ENCODE measurements at places on chromosomes 16 and 17.

- DNase-seq: no peak
Observed at GRCh38 chr16:84260766-84261554, 21.1 kb upstream of the KCNG4 start.

DNA sequence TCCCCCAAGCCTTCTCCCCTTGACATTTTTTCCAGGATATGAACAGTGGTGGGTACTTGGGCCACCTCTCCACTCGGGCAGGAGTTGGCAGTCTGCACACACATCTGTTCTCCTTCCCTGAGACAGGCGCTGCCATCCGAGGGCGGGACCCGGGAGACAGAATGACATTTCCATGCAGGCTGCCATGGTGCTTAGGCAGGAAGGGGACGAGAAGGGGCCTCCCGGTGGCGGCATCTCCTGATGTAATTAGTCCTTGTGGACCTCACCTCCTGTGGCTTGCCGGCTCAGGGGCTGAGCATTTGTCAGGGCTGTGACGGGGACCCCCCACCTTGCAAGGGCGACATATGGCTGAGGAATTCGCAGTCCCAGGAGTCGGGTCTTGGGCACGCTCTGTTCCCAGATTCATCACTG is 197.2 kb downstream of the FOXL1 start:
- no peak for DNase-seq

- DNase-seq: no peak
Observed at GRCh38 chr16:53849994-53850393, 146.0 kb downstream of the FTO start.

- DNase-seq: no peak
Observed at GRCh38 chr16:88421301-88421700, 31.8 kb upstream of the ZFPM1 start.

- DNase-seq: no peak
Observed at GRCh38 chr16:49855822-49856671, at the start of gene ZNF423. Gene ZNF423 (minus strand): TSS chr16:49856112. CDS start chr16:49855774, 338 bp downstream.

GRCh38 chr16:81718637-81719036 is 60.5 kb upstream of the PLCG2 start:
- DNase-seq: no peak

DNA sequence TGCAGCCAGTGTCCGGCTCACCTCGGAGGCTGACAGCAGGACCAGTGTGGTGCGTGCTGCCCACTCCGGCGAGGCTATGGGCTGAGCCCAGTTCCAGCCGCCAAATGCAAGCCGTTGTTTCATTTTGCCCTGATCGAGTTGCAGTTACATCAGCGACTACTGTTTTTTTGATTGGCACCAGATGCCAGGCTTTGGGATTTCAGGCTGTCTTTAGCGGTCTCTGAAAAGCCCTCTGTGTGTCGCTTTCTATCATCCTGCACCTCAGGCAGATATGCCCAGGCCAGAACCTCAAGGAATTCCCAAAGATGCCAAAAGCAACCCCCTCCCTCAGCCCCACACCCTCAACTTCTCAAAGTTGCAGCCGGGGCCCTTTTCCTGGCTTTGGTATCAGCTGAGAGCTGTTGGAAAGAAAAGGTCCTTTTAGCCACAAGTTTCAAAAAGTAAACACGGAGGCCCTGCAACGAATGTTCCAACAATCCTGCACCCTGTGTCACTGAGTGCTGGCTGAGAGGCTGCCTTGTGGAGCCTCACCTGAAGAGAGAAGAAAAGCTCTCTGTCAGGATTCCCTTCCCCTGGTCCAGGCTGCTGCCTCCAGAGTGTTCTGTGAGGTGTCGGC is 58.9 kb downstream of the WWP2 start:
- no peak for DNase-seq

DNA sequence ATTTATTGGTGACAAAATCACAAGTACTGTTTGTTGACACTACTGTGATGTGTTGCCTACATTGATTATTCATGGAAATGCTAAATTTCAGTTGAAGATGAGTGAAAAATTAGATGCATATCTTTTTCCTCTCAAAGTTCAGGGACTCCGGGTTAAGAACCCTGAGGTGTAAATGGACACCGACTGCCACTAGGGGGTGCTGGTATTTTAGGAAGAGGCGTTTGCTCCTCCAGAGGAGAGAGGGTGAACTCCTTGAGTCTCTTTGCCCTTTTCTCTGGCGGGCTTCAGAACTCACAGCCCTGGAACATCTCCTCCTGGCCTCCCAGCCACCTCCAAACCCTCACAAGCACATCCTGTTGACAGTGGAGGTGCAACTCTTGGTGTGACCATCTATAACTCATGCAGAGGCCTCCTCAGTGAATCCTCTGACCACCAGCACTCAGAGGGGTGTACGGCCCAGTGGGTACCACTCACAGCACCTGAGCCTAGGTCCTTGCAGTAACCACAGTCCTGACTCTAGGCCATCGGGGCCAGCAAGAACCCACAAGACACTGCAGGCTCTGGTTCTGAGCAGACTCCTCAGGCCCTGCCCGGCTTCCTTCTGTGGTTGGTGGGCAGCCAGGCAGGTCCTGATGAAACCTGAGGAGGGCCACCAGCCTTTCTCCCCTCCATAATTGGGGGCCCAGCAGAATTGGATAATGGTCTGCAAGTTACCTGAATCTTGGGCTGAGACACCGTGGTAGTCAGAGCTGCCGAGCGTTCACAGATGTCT is 26.2 kb upstream of the PIK3R5 start:
- DNase-seq: no peak

- DNase-seq: no peak
Observed at GRCh38 chr17:49871211-49871610, 23.3 kb upstream of the TAC4 start.

GRCh38 chr16:78619811-78620210 is 520.4 kb downstream of the WWOX start:
- DNase-seq: no peak

- no peak for DNase-seq
Observed at GRCh38 chr17:19943599-19943998, 34.0 kb downstream of the AKAP10 start.

GRCh38 chr17:41835800-41836549 is at the start of gene NT5C3B:
Gene NT5C3B (minus strand): TSS chr17:41836232. CDS start chr17:41836193, 39 bp downstream.
- no peak for DNase-seq

GRCh38 chr17:49316889-49317675 is 45.0 kb downstream of the ZNF652 start:
- no peak for DNase-seq

DNA sequence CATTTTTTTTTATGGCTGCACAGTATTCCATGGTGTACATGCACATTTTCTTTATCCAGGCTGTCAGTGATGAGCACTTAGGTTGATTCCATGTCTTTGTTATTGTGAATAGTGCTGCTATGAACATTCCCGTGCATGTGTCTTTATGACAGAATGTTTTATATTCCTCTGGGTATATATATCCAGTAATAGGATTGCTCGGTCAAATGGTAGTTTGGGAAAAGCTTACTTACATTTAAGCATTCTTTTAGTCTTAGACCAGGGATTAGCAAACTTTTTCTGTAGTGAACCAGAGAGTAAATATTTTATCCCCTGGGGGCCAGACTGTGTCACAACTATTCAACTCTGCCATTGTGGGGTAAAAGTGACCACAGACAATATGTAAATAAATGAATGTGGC is 40.2 kb downstream of the MED13 start:
- DNase-seq: no peak

DNA sequence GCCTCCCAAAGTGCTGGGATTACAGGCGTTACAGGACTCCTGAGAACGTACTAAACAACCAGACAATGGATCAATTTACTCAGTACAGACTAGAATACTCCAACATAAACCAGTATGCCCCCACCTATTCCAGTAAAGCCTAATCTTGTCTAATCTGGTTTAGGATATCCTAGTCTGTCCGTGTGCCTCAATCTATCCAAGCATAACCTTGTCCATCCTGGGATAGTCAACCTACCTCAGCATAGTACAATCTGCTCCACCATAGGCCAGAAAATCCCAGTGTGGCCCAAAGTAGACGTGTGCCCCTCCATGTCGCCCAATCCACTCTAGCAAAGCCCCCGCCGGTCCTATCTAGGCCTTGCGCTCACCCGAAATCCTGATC is 625 bp downstream of the DVL2 start:
- DNase-seq: no peak

- DNase-seq: no peak
Observed at GRCh38 chr17:27408891-27409290, 47.4 kb upstream of the KSR1 start.

DNA sequence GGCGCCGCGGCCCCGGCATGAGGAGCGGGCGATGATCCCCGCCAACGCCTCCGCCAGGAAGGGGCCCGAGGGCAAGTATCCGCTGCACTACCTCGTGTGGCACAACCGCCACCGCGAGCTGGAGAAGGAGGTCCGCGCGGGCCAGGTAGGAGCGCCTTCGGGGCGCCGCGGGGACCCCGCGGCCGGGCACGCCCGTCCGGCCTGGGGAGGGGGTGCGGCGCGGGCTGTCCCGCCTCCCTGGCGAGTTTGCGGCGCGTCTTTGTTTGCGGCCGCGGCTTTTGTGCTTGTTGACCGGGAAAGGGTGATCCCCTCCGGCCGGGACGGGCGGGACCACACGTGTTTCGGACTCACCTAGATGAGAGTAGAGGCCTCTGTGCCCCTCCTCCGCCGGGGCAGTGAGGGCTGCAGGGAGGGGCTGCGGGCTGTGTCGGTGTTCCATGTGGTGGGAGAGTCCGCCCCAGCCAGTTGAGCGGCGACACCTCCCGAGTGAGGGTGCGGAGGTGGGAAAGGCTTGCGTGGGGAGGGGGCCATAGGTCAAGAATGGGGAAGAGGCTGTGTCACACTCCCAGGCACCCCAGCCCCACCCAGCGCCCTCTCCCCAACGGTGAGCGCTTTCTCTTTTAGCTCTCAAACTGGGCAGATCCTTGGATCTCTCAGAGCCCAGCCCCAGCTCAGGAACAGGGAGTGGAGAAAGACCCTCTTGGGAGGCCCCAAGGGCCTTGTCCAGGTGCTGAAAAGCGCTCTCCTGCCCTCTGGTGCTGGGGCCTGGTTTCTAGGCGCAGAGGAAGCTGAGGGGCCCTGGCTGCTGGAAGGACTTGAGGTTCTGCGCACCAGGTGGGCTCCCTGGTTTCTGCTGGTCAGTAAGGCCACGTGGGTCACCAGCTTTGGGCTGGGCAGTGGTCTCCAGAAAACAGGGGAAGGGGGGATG is 923 bp downstream of the ANKRD13B start:
- DNase-seq: no peak

- DNase-seq: no peak
Observed at GRCh38 chr16:6494716-6495115, 837.9 kb upstream of the RBFOX1 start.

DNA sequence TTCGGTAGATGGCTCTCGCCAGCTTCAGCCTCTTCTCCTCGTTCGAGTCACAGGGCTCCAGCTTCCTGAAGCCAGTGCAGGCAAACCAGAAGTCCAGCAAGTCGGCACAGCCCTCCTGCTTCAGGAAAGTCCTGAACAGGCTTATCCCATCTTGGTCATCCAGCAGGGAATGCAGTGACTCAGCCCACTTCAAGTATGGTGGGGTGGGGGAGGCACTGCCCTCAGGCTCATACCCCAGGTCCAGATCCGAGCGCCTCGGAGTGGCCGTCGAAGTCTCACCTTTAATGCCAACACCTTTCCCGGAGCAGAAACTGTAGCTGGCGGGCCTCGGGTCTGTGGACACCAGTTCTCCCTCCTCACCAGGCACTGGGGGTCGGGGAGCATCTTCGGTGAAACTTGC is 5.9 kb downstream of the AXIN1 start:
- no peak for DNase-seq

- no peak for DNase-seq
Observed at GRCh38 chr17:4537451-4538235, 17.5 kb downstream of the MYBBP1A start.

GRCh38 chr17:80359422-80360110 is 55.4 kb upstream of the ENDOV start:
- no peak for DNase-seq

- no peak for DNase-seq
Observed at GRCh38 chr17:18314059-18314730, 599 bp downstream of the TOP3A start.

DNA sequence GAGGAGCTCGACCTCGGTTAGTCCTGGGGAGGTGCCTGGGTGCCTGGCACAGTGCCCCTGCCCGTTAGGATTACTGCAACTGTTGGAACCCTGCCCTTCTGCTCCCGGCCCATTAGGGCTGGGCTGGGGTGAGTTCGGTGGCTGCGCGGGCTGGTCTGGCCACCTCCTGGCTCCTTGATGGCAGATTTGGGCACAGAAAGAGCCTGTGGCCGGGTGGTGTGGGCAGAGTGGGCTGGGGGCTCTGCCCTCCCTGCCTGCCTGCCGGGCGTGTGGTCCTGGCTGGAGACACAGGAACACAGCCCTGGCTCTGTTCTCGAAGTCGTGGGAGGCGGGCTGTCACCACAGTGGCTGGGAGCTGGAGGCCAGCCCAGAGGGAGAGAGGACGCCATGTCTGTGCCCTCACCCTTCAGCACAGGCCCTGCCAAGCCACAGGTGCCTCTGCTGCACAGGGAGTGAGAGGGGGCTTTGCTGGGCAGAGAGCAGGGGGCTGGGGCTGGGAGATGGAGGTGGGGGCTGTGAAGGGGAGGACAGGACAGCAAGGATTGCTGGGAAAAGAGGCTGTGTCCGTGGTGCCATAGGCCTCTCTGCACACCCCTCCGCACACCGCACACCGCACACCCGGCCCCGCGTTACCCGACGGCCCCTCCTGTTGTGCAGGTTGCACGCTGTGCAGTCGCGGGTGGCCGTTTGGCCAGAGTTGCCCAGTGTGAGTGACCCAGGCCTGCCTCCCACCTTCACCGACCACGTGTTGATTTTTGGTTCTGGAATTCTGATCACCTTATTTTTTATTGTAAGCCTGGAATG is 236.6 kb upstream of the GSE1 start:
- DNase-seq: no peak

GRCh38 chr16:52572656-52573055 is 25.7 kb upstream of the TOX3 start:
- DNase-seq: no peak

DNA sequence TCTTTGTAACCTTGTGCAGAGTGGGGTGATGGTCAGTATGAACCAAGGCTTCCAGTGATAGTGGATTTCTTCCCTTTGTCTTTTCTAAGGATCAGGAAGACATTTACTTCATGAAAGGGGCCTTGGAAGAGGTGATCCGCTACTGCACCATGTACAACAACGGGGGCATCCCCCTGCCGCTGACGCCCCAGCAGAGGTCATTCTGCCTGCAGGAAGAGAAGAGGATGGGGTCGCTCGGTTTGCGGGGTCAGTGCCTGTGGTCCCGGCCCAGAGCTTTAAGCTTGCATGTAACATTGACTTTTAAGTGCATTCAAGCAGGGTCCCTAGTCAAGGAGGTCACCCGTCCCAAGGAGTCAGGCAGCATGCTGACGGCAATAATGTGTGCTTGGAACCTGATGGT is 56.0 kb downstream of the MEAK7 start:
- no peak for DNase-seq

- no peak for DNase-seq
Observed at GRCh38 chr17:2433696-2434095, 32.8 kb upstream of the MNT start.

- no peak for DNase-seq
Observed at GRCh38 chr17:73612031-73612472, 32.2 kb downstream of the SDK2 start.

- DNase-seq: no peak
Observed at GRCh38 chr17:6498356-6498755, 54.1 kb downstream of the PIMREG start.

All from cortex of kidney (tissue), 1 donor.